ENCODE measurements at places on chromosomes 2 and 18. TPM values are rescaled to one million over a fixed set of nuclear protein-coding genes. Genes with fewer than 3 reads are reported as not detected.

CMPK2 gene
- 0.80 TPM for total RNA-seq

ALLC gene
- total RNA-seq: not detected

XDH gene
- total RNA-seq: 0.08 TPM

TUBA3E gene
- total RNA-seq: not detected

KCNJ3 gene
- total RNA-seq: 0.21 TPM

PDE1A gene
- total RNA-seq: 0.08 TPM

IER3IP1 gene
- total RNA-seq: 8.5 TPM

GRCh38 chr2:8855010-8855409 is 17.6 kb upstream of the KIDINS220 start:
- no peak for DNase-seq

DNA sequence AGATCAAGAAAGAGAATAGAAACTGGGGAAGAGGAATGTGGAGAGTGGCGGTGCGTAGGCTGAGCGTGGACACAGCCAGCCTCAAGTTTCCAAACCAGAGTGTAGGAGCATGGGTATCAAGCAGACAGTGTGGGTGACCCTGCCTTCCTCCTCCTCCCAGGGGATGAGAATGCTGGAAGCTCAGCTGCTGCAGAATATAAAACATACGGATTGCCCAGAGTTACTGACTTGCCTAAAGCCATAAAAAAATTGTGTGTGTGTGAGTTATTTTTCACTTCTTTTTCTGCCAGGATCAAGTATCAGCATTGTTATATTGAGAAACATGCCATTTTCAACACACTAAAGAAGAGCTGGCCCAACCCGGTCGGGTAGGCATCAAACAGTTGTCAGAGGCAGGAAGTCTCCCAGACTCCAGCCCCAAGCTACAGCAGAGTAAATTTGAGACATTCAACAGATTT is 333.3 kb upstream of the ACVR2A start:
- no peak for DNase-seq

DNA sequence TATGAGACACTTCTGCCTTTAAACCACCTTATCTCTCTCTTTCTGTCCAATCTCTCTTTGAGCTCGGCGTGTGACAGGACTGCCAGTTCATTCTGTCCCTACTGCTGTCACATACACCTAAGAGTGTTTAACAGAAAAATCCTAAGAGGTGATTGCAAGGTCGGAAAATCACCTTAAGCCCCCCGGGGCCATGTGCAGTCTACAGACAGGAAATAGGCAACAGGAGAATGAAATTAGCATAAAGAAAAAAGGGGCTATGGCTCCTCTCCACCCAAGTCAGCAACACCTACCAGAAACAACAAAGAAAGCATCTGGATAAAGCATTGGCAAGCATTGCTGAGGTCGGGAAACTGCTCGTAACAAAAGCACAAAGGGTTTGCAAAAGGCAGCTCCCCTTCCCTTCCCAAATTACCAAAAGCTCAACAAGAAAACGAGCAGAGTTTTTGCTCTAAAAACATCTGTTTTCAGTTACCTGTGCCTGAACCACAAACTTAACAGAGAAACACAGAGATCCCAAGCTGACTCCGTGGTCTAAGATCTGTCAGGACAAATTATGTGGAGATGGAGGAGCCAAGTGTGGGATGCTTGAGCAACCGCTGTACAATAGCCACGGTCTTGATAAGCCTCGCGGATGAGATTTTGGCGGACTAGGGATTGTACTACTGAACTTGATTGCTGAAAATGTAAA is 30.4 kb downstream of the ANKRD44 start:
- no peak for DNase-seq

DNA sequence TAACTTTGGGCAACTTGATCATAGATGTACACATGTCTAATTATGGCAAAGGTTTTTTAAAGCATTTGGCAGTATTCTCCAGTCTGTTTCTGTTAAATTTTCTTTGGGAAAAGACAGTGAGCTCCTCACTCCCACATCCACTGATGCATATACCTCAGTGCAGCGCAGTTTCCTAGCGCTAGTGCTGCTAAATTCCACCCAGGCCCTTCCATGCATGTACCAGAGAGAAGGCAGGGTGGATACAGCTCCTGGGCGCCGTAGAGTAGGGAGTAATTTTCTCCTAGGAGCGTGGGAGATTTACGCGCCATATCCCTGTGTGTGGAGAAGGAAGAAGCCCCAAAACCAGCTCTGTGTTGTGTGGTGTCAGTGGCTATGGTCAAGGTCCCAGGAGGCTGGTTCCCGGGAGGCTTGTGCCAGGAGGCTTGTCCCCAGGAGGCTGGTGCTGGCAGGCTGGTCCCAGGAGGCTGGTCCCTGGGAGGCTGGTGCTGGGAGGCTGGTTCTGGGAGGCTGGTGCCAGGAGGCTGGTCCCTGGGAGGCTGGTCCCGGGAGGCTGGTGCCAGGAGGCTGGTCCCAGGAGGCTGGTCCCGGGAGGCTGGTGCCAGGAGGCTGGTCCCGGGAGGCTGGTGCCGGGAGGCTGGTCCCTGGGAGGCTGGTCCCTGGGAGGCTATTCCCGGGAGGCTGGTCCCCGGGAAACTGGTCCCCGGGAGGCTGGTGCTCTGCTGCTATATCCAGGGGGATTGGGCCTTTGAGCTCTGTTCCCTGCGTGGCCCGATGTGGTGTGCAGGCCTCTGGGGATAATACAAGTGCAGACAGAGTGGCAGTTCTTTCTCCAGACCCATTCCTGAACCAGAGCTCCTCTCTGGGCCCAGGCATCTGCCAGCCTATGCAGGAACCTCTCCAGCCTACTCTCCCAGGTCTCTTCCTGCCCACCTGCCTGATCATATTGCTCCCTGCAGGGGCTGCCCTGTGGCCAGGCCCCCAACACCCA is 161.2 kb downstream of the SEPTIN10 start:
- no peak for DNase-seq

- DNase-seq: no peak
These were observed 783.7 kb upstream of the SOX11 start for GRCh38 chr2:4908461-4908860.

DNA sequence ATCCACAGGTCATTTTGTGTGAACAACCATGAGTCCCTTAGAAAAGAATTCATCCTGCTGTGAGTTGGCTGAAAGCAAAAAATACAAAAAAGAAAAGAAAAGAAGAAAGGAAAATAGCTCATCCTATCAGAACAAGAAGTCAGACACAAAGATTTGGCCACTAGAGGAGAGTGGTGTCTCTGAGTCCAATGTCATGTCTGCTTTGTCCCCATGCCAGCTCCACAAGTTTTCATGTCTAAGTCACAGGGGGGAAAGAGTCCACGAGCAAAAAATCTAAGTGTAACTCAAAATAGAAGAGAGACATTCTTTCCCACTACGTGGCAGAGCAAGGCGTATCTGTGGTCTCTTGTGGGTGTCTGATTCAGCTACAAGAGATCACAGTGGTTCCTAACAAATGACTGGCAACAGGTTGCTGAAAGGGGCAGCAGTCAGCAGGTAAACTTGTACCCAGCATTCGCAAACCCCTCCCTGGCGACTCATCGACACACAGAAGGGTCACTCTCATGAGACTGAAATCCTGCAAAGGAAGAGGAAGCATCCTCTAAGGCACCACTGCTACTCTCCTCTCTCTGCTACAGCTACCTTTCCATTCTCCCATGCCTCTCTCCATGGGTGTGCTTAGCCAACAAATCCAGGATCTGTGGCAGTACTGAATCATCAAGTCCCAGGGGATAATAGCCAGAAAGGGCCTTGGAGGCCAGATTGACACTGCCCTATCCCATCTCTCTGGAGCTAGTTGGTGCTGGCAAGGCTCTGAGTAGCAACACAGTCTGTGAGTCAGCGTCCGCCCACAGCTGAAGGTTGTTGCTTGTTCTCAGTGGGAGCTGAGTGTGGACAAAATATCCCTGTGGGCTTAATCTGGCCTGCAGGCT is 123.0 kb upstream of the SLC39A10 start:
- DNase-seq: no peak

DNA sequence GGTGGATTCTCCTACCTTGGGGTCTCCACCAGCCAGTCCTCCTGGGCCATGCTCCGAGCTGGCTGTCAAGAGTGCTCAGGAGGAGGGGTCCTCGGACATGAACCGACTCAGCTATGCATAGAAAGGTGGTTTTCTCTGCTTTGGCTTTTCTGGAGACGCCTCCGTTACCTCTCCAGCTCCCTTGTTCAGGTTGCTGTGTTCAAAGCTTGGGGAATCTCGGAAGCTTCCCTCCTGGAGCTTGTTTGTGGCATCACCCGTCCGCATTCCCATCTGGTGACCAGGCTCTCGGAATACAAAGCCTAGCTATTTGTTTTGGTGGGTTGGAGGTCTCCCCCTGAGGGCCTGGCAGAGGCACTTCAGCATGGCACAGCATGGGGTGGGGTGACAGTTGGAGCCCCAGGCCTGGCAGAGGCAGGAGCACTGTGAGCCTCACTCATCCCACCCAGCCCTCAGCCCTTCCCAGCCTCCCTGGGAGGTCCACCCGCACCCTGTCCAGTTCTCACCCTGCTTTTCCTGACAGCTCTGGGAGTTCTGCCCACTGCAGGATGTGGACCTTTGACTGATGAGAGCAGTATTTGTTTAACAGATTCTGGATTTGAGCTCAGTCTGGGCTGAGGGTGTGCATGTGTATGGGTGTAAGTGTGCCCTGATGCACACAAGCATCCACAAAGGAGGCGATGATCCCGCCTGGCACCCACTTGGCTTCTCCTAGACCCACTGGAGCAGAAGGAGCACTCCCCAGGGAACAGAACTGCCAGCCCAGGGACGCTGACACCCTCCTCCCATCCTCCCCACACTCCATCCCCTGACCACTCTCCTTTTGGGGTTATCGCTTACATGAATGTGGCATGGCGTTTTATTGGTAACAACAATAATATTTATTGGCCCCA is 107.3 kb upstream of the HS6ST1 start:
- no peak for DNase-seq

DNA sequence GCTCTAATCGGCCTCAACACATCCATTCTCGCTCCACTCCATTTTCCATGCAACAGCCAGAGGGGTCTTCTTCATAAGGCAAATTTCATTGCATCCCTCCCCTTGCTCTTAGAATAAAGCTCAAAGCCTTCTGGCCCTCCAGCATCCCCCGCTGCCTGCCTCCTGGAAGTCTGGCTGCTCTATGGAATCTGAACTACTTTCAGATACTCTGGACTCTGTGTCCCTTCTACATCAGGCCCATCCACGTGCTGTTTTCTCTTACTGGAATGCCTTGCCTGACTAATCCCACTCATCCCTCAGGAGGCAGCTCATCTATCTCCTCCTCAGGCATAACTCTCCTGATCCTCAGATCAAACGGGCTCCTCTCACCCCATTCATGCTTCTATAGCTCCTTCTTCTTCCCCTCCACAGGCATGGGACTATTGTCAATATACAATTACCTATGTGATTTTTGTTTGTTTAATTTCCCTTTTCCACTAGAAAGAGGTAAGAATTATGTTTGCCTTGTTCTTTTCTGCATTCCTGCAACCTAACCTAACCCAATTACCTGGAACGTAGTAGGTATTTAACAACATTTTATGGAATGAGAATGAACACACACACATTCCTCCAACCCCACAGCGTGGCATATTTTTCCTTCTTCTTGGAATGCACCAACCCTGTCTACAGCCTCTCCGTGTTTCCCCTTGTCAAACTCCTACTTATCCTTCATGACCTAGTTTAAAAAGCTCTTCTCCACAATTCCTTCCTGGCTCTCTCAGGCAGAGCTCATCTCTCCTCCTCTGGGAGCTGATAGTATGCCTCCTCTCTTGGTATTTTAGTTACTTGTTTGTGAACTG is 49.5 kb downstream of the LBH start:
- DNase-seq: no peak

GRCh38 chr2:42959234-42960001 is 167.0 kb upstream of the HAAO start:
- DNase-seq: no peak

DNA sequence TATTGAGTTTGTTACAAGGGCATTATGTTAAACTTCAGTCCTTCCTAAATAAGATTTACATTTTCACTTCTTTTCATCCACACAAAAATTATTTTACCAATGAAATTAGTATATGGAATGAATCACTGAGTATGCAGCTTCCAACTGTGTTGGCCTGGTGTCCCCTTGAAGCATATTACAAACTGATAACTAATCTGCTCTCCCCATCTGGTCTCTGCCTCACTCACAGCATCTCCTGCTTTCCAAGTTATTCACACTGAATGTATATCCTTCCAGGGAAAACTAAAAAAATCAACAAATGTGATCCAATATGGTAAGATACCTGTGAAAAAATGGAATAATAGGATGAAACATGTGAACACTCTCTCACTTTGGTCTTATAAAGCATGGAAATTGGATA is 90.0 kb upstream of the NYAP2 start:
- DNase-seq: no peak

GRCh38 chr2:239919774-239920692 is 105.1 kb downstream of the NDUFA10 start:
- DNase-seq: no peak

- no peak for DNase-seq
These were observed 27.2 kb downstream of the CDKL4 start for GRCh38 chr2:39216346-39217191.

GRCh38 chr18:40420675-40421074 is 1534.4 kb upstream of the PIK3C3 start:
- no peak for DNase-seq

GRCh38 chr18:78390348-78390951 is 589.2 kb upstream of the SALL3 start:
- no peak for DNase-seq

GRCh38 chr2:77977471-77978063 is 455.4 kb upstream of the LRRTM4 start:
- no peak for DNase-seq

DNA sequence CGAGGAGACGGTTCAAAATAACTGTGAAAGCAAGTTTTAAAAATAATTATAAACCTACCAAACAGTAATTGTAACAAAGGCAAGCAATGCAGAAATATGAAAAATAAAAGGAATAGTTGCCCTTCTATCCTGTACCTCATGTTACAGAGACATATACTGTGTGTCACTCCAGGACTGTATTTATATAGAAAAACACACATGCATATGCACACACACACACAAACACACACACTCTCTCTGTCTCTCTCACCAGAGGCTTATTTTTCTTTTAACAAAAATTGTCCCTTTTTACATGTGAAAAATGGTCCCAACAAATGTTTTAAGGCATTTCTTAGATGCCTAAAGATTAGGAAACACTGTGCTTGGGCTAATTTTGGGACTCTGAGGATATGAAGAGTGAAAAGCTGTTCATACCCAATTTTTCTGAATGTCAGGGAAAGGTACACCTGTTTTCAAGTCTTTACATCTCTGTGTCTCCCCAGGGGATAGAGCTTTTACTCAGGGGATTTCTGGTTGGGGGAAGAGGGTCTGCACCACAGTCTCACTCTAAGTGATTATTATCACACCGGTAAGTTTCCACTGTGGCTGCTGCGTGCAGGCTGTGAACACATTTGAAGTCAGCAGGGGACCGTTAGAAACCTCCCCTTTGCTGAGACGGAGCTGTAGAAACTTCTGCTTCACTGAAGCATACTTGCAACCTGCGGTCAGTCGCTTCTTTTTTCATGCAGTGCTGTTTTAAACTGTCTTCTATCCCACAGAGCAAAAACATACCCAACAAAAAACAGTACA is 51.4 kb upstream of the SPAG16 start:
- DNase-seq: no peak

GRCh38 chr2:10085668-10086059 is 5.5 kb upstream of the CYS1 start:
- no peak for DNase-seq

- no peak for DNase-seq
These were observed 30.3 kb downstream of the LPIN2 start for GRCh38 chr18:2982452-2983269.

GRCh38 chr2:200471324-200471848 is 38.5 kb downstream of the KCTD18 start:
- DNase-seq: no peak

- DNase-seq: no peak
These were observed 143.7 kb upstream of the TMEM200C start for GRCh38 chr18:6039055-6039454.

GRCh38 chr2:7736646-7737305 is 819.6 kb downstream of the RNF144A start:
- DNase-seq: no peak
